ENCODE measurements at places on chromosomes 7 and 10.

- DNase-seq = no peak
These were observed at the start of gene NPFFR1 for GRCh38 chr10:70283445-70284399. TSS of gene NPFFR1 (minus strand) at chr10:70284004. CDS start at chr10:70283676, 328 bp downstream.

DNA sequence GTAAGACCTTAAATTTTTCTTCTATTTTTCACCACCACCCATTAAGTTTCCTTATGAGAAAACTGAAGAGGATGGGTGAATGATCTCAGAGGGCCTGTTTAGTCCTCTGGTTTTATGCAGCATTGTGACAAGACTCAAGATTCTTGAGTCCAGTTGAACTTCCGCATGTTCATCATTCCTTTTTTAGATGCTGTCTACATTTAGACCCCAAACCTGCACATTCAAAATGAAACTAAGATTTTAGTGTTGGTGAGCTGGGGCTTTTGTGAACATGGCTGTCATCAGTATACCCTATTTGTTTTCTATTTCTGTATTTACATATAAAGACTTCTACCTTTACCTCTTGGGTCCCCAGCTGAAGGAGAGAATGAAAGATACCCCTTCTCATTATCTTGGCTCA is 31.1 kb downstream of the NET1 start:
- no peak for DNase-seq

GRCh38 chr10:133072196-133072595 is 15.5 kb upstream of the ADGRA1 start:
- DNase-seq = no peak

- no peak for DNase-seq
These were observed 6.5 kb upstream of the PRKAR2B start for GRCh38 chr7:107037717-107038603.

DNA sequence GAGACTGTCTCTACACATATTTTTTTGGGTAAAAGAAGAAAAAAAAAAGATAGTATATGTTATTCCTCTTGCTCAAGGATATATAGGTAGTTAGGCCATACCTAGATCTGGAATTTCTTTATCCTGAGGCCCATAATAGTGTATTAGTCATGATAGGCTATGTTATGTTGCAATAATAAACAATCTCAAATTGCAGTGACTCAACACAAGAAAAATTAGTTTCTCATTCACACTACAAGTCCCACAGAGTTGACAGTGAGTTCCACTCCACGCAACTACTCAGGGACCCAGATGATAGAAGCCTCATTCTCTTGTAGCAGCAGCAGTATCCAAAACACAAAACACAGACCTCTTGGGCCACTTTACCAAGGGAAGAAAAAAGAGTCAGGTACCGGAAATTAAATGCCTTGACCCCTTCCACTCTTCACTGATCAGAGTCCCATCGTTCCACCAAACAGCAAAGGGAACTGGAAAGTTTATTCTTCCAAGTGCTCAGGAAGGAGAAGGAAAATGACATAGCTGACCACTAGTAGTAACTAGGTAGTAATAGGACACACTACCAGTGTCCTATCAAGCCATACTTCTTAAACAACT is 7.4 kb upstream of the C10orf67 start:
- DNase-seq = no peak

GRCh38 chr7:114087653-114088469 is 169.1 kb upstream of the PPP1R3A start:
- no peak for DNase-seq

- no peak for DNase-seq
These were observed 33.6 kb upstream of the DNMBP start for GRCh38 chr10:100043344-100043743.

GRCh38 chr10:34178756-34179155 is 636.3 kb downstream of the PARD3 start:
- DNase-seq = no peak

DNA sequence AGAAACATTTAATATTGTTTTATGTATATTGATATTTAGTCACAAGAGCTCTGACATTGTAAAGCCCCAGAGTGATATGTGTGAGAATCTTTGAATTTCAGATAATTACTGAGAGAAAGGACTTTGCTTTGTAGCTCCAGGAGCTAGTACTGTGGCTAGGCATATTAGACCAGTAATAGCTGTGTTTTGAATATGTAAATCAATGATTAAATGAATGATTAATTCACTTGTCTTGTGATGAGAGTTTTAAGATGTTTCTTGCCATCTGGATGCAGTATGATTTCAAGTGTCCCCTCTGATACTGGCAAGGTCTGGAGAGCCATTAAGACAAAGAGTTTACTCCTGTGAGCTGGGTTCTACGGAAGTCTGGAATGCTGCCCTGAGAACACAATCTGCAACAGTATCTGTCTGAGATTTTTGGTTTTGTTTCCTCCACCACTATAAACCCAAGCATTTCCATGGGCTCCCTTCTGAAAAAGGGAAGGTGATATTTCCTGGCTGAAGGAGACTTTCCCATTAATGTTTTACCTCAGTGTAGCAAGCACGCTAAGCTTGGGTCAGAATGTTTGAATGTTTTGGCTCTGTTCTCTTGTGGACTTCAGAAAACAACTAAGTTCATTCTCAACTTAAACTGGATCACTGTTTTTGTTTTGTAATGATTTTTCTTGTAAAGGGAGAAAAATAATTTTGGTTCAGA is 61.3 kb upstream of the BICC1 start:
- no peak for DNase-seq

GRCh38 chr7:135095450-135095849 is 52.4 kb upstream of the TMEM140 start:
- DNase-seq = no peak

DNA sequence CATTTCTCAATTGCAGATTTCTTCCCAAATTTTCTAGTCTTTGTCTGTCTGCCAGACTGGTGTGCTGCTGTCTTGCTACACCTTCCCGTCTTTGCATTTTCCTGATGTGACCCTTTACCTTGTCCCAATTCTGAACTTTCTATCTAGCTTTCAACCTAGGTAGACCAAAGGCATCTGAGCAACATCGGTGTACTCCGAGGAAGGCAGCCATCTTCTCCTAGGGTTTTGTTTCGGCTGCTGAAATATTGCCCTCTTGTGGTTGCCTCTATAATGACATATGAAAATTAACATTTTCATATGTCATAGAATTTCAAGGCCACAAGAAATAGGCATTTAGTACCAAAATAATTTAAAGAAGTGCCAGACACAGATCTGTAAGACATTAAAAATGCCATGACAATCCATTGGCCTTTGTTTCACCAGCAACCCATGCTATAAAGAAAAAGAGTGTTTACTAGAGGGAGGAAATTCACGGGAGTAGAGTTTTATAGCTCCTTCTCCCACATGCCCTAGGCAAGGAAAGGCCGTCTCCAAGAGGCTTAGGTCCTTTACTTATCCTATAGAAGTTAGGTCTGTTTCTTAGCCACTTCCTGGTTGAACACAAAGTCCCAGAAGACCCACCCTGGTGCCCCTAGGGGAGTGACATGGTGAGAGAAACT is 23.4 kb downstream of the OR9A2 start:
- peak; percentile 78 for DNase-seq

DNA sequence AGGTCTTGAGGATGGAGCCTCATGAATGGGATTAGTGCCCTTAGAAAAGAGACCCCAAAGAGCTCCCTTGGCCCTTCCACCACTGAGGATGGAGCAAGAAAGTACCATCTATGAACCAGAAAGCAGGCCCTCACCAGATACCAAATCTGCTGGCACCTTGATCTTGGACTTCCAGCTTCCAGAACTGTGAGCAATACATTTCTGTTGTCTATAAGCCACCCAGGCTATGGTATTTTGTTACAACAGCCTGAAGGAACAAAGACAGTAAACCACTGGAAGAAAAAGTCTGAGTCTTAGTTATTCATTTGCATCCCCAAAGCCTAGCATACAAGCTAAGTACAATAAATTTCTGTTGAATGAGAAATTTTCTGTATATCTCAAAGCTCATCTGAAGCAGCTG is 37.9 kb upstream of the TNS3 start:
- DNase-seq = no peak

DNA sequence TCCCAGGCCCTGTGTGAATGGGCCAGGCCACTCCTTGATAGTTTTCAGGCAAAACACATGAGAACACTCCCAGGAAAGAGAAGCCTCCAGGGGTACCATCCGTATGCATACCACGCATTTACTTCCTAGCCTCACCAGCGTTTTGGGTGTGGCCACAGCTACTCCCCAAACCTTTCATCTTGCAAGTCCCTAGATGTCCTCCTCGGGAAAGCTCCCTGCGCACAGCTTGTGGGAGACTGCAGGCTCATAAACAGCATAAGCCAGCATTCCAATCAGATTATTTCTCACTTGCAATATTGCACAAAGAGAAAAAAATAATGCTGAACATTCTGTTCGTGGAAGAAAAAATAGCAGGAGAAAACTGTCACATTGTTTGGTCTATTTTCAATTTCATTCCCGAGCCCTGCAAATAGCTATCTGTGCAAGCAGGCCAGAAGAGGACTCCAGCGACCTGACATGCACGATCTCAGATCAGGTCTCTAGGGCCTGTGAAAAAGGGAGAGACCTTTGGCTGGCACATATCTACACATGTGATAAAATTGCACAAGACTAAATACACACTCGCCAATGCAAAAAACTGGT is 175.6 kb downstream of the PLXNA4 start:
- DNase-seq = no peak

- no peak for DNase-seq
These were observed 11.4 kb upstream of the FAS start for GRCh38 chr10:88979153-88979562.

DNA sequence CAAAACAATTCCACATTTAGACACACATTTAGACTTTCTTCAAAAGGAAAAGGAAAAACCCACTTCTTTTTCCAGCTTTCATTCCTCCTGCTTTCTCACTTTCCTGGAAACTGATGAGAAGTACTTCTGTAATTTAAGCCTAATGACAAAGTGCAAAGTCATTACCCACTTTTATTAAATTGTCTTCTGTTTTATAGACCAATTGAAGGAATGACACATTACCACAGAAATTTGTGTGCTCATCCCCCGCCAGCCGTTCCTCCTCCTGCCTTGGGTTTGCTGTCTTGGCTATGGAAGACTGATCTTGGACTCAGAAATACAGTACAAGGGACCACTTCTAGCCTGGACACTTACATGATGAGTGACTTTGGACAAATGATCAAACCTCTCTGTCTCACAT is 717.8 kb downstream of the SORCS3 start:
- DNase-seq = no peak

DNA sequence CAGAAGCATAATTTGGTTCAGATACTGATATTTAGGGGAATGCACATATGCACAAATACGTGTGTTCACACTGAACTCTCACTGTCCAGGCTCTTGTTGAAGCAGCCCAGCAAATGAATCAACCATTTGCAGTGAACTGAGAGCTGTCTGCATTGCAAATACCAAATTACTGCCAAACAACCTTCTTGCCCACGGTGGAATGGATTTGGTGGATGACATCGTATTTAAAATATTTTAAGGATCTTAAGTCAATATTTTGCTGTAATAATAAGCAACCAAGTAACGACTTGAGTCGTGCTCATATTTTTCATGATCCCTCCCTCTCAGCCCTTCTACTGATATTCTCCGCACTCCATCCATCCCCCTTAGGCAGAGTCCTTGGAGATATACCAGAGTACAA is 107.9 kb upstream of the FEZF1 start:
- no peak for DNase-seq

- DNase-seq = peak; percentile 12
These were observed 27.8 kb downstream of the STEAP4 start for GRCh38 chr7:88278881-88279280.

DNA sequence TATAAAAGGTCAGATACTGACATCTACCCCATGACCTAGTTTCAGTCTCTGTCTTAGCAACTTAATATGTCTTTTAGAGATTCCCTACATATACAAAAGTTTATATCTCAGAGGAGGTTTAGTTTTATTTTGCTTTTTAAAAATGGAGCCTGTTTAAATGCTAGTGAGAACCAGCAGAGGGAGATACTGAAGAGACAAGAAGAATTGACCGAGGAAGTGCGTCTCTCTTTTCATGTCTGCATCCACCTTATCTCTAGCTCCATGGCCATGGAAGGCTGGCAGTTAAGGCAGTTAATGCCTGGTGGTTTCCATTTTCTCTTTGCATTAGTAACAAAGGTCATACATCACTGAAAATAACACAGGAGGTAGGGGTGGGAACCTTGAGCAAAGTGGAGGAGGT is 10.7 kb downstream of the SUV39H2 start:
- peak; percentile 23 for DNase-seq

GRCh38 chr7:156100086-156100485 is 287.8 kb upstream of the SHH start:
- DNase-seq = no peak

GRCh38 chr7:17994079-17994850 is 33.4 kb downstream of the PRPS1L1 start:
- no peak for DNase-seq

DNA sequence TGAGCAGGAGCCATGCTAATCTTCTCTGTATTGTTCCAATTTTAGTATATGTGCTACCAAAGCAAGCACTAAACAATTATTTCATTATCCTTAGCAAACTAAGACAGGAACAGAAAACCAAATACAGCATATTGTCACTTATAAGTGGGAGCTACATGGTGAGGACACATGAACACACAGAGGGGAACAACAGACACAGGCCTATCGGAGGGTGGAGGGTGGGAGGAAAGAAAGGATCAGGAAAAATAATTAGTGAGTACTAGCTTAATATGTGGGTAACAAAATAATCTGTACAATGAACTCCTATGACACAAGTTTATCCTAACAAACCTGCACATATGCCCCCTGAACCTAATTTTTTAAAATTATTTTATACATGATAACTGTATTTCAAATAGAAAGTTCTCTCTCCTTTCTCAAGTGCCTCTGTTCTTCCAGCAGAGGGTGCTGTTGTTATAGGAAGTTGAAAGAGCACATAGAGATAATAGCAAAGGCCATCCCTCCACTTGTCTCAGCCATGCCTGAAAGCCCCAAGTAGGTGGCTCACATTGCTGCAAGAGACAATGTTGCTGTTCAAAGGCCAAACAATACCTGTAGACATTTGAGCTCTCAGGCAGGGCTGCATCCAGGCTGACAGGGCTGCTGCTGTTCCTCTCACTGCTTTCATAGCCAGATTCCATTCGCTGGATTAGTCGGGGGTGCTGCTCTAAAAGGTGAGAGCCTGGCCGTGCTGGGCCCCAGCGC is 33.4 kb upstream of the PPP3CB start:
- DNase-seq = peak; percentile 81

DNA sequence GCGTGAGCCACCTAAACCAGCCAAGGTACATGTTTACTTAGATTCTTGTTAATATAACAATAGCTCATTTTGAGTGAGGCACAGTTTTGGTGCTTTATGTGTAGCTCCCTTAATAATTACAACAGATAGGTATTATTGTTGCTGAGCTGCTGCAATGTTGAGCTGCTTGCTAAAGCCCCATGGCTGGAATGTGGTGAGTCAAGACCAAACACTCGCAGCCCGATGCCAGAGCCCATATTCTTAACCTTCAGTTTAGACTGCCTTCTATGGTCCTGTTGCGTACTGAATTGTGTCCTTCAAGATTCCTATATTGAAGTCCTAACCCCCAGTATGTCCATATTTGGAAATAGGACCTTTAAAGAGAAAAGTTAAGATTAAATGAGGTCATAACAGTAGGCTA is 407.1 kb downstream of the NEBL start:
- DNase-seq = no peak
